ENCODE measurements at places on chromosomes 1 and 21.

GRCh38 chr1:179816196-179816960, 61.2 kb downstream of the TOR1AIP2 start:
- DNase-seq: no peak

DNA sequence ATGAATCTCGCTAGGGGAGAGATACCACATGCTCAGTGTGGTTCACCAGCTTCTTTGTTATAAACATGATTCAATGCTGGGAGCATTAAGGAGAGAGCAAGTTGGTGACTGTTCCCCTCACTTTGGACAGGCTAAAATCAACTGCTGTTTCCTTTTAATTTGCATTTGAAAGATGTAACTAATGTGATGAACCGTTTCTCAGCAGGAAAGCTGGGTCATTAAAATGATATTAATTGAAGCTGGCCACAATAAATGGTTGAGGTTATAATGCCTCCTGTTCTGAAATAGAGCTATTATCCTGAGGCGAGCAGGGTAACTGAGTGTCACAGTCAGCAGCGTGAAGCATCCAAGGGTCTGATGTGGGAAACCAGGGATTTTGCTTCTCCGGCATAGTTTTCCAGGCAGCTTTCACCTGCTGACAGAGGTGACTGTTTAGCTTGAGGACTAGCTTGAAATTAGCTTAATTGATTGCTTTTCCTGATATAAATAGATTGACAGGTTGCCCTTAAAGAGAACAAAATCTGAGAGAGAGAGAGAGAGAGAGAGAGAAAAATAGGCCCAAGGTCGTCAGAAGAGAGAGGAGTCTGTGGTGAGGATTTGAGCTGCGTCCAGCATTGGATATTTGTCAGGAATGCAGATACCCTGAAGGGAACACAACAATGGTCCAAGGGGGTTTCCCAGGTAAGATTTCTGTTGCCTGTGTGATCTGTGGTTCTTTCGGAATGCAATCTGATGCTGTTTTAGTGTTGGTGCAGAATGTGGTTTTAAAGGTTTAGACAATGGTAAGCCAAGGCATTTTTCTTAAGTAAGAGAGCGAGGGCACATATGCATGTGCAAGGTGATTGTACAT, 209.7 kb downstream of the PATJ start:
- no peak for DNase-seq

DNA sequence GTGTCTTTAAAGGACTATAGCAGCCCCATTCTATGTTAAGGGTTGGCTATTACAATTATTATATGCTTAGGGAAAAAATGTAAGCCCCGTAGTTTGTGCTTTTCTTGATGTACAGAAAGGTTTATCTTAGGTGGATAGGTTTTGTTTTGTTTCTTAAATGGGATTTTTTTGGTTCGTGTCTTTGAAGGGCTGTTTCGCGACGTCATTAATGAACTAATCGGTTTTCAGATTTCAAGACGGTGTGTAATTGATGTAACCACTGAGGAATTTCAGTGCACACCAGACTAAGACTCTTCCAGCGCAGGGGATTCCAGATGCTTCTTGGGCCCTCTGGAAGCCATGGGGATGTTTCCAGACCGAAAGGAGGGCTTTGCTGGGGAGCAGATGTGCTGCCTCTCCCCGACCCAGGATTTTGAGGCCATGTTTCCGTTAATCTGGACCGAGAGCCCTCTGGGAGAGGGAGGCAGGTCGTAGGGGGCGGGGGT, 4.8 kb upstream of the SIM2 start:
- no peak for DNase-seq

DNA sequence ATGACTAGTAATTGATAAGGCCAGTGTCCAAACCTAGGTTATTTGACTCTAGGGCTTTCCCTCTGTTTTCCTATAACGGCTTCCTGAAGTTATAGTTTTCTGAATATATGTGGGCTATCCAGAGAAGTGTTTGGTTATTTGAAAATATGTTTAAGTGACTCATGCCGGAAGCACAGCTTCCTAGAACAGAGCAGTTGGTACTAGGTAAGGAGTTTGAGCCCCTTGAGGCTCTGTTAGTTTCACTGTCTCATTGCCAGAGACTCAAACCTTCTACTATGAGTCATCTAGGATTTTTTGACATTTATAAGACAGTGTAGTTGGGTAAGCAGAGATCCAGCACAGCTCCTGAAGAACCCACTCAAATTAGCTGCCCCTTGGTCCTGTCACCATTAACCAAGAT, 27.1 kb upstream of the LEPR start:
- no peak for DNase-seq

- no peak for DNase-seq
Observed at GRCh38 chr1:109529881-109530456, 9.7 kb upstream of the GPR61 start.

- DNase-seq: no peak
Observed at GRCh38 chr1:78787544-78787943, 137.9 kb downstream of the IFI44 start.
